ENCODE measurements at places on chromosomes 12 and 14.

GRCh38 chr14:61514927-61515326 is 180.4 kb upstream of the HIF1A start:
- no peak for DNase-seq

- no peak for DNase-seq
These were observed 54.9 kb downstream of the TECPR2 start for GRCh38 chr14:102417646-102418045.

- no peak for DNase-seq
These were observed 31.5 kb upstream of the NUAK1 start for GRCh38 chr12:106170285-106170684.

DNA sequence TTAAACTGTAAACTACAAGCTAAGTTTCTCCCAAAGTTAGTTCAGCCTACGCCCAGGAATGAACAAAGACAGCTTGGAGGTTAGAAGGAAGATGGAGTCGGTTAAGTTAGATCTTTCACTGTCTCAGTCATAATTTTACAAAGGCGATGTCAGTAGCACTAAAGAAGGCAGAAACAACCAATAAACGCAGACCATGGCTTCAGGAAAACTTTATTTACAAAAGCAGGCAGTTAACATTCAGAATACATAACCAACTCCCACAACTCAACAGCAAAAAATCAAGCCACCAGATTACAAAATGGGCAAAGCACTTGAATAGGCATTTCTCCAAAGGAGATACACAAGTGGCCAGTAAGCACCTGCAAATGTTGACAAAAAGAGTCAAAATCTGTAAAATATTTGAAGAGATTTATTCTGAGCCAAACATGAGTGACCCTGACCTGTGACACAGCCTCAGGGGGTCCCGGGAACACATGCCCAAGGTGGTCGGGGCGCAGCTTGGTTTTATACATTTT is 8.8 kb upstream of the ULK1 start:
- no peak for DNase-seq

GRCh38 chr12:124233846-124234640 is 60.9 kb upstream of the RFLNA start:
- no peak for DNase-seq

DNA sequence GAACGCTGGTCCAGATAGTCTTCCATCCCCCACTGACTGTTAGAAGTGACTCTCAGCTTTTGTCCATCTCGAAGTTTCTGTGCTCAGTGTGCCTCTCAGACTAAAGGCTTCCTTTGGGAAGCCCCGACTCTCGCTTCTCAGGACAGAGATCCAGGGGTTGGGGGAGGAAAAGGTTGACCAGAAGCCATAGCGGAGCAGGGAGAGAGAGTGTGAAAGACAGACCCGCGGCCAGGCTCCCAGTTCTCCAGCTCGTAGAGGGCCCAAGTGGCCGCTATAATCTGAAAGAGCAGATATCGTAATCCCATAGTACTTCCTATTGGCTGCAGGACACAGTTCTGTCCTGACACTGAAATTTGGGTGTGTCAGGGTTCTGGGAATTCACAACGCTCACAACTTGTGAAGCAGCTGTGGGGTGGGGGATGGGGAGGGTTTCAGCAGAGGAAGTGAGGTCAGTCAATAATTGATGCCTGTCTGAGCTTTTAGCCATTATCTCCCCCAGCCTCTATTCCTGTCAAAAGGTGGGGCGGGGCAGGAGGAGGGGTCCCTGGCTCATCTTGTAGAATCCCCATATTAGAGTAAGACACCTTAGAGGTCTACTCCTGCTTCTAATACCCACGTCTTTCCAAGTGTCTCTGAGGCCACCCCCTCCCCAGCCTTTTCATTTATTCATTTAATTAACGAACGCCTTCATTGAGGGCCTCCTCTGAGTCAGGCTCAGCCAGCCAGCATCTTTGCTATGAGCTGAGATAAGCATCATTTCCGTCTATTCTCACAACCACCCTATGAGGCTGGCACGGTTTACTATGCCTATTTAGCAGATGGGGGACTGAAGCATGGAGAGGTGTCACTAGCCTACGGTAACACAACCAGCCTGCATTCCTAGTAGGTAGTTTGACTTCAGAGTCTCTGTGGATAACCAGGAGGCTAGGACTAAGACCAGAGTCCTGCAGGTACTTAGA is 1.6 kb upstream of the ACVRL1 start:
- peak; percentile 86 for DNase-seq

GRCh38 chr12:11233532-11233931 is 36.0 kb downstream of the PRB3 start:
- DNase-seq = no peak

DNA sequence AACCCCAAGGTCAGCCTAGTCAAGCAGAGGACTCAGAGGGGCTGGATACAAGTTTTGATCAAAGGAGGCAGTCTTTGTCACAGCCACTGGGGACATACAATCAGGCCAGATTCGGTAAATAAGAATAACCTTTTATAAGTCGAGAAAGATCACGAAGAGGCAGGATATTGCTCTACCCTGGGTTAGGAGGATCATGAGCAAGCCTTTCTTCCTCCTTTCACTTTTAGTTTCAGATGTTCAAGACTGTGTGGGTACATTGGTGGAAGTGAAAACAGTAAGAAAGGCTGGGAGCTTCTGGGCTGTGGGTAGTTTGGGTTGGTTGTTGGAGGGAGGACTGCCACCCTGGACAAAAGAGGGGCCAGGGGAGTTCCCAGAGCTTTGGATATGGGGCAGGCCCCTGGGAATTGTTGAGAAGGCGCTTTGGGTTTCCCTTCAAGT is 127.7 kb downstream of the SNAPC1 start:
- DNase-seq = no peak

- DNase-seq = no peak
These were observed 251.6 kb downstream of the NUAK1 start for GRCh38 chr12:105887131-105887530.

DNA sequence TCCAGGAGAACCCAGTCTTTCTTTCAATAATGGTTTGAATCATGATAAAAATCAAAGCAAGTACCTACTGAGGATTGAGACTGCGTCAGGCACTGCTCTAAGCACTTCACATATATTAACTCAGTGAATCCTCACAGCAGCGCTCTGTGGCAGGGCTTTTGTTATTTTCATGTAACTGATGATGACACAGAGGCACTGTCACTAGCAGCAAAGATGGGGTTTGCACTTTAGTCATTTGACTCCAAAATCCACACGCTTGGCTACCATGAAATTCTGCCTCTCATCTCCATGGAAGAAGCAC is 98.8 kb upstream of the GSC start:
- no peak for DNase-seq

- DNase-seq = no peak
These were observed 27.6 kb downstream of the KICS2 start for GRCh38 chr12:64194333-64195149.

- DNase-seq = no peak
These were observed 12.8 kb downstream of the DIP2B start for GRCh38 chr12:50517421-50518048.

DNA sequence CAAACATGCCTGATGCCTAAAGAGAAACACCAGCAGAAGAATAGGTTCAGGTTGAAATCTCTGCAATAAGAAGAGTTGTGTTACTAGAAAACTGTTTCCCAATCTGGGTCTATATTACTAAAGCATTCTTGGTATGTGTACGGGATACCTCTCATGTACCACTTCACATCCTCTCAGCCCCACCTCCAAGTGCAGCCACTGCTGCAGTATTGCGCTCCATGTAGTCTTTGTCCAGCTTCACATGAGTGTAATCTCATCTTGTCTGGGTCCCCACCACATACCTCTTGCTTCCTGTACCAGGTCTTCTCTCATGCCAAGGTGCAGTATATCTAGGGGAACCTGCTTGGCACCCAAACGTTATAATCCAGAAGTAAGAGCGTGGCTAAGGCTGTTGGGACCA is 187.5 kb upstream of the EEA1 start:
- no peak for DNase-seq

DNA sequence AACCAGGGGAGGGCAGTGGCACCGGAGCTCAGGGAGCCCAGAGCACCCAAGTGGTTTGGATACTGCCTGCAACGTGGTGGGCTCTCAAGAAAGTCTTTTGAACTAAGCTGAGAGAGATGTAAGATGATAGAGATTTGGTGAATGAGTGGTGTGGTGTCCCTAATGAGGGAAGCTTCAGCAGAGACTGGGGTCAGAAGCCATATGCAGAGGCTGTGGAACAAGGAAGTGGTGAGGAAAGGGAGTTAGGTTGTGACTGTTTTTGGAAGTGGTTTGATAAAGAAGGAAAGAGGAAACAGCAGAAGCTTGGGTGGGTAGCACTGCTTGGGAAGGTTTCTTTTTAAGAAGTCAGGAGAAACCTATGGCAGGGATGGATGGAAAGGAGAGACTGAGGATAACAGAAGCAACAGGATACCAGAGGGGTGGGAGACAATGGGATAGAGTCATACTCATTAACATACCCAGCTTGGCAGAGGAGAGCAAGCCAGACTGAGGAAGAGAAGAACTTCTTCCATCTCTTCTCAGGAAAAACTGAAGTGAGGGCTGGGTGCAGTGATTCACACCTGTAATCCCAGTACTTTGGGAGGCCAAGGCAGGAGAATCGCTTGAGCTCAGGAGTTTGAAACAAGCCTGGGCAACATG is 24.1 kb downstream of the SLC4A8 start:
- no peak for DNase-seq

GRCh38 chr14:31582286-31582691 is 21.1 kb downstream of the NUBPL start:
- DNase-seq = peak; percentile 51

- DNase-seq = no peak
These were observed 36.4 kb upstream of the METAP2 start for GRCh38 chr12:95437565-95437964.

DNA sequence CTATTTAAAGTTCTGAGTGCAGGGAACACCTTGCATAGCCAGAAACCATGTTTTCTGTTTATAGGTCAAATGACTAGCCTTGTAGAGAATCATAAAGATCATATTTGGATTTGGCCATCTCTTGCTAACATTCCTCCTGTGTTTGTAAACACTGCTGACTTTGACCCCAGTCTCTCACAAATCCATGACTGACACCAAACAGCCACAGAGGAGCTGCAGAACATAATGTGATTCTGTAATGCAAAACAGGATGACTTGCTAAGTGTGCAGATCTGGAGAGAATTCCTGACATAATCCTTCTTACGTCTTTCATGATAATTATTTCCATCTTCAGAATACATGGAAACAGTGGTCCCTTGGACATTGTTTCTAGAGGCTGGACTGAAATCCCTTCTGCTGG is 211.8 kb downstream of the BMP4 start:
- DNase-seq = no peak

DNA sequence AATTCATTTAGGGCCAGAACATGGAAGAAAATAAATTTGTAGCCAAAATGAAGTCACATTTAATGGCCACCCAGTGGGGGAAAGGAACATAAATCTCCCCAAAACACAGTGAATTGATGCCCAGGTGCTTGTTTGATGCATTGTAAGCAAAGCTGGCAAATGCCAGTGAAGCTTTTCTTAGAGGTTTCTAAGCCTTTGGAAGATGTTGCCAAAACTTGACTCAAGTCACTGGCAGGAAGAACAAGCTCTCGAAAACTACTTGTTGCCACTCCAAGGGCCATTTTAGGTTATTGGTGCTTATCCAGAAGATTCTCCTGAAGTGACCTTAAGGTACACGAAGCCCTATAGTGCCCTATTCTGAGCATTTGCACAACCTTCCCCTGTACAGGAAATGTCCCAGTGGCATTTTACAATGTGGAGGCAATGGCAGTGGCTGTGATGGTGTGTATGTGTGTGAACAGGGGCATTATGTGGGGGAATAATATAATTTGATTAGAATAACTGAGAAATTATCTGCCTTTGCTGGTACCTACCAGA is 89.5 kb upstream of the NOVA1 start:
- DNase-seq = no peak

DNA sequence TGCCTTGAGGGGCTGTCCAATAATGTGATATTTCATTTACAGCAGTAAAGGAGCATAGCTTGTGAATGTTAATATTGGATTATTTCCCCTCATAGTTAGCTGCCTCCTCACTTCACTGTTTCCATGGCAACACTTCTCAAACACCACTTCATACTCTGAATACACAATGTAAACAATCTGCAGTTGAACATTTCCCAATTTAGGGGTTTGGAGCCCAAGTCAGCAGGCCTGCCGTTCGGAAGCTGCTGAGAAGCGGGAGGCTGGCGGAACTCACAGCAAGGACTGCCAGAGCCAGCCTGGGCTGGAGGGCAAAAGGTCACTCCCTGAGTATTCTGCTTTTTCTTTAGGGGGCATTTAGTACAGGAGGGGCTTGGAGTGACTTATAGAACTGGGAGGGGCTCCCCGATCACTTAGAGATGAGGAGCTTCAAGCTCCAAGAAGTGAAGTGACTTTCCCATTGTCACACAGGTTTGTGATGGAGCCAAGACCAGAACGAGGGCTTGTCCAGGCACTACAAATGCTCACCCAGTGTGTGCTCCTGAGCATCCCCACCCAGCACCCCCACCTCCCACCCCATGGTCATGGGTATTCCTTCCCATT is 12.1 kb upstream of the SLC24A4 start:
- peak; percentile 35 for DNase-seq

DNA sequence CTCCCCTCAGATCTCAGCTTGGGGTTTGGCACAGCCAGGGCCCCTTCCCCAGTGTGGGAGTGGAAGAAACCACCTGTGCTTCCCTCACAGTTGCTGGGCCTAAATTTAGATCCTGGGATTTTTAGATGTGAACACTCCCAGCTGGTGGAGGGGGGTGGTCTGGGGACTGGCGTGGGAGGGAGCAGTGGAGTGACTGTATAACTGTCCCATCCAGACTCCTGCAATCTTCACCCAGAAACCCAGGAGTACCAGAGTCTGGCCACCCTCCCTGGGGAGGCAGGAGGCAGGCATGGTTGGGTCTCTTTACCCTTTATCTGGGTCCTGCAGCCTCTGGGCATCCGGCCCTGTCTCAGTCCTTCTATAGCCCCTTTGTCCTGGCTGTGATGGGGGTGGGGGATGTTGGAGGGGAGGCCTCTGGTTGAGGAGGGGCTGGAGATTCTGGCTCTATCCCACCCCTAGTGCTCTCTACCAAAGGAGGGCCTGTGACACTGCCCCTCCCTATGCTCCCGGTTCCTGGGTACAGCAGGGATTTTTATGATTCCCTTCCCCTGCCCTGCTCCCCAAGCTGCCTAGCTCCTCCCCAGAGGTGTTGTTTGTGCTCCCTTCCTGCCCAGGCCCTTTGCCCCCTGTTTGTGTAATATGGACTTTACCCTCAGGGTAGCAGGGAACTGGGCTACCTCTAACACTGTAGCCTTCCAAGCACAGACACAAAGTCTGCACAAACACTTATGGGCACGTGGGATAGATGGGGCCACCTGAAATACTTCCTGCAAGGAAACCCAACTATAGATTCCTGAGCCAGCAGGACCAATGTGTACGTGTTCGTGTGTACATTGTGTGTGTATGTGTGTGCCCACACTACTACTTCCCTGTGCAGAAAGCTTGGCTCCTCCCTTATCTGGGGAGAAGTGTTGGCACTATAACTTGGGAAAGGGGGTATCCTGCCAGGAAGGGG is 1.7 kb downstream of the ERBB3 start:
- DNase-seq = no peak

Data from forelimb muscle (tissue), 1 donor.